ENCODE measurements at places on chromosomes 2 and 18.

DNA sequence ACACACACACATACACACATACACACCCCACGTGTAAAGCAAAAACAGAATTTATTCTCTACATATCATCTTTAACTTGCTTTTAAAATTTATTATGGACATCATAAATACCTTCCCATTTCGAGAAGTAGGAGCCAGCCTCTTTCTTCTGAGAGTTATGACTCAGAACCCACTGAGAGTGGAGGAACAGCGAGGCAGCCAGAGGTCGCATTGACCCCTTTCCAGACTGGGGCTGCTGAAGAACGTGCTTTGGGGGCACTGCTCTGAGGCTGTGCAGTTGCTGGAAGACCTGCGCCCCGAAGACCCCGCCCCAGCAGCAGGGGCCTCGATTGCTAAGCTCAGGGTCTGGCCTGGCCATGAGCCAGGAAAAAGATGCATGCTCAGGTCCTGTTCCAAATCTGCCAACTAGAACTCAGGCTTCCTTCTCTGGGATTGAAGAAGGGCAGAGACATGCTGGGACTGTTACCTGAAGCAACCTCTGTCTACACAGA, 133.8 kb upstream of the TWIST2 start:
- H3K4me3 ChIP-seq = no peak overlapping the region
- no peaks in the 10 kb centered on the region for H3K36me3 ChIP-seq
- DNase-seq = peak; percentile 35
- H3K27me3 ChIP-seq = no peaks in the 10 kb centered on the region
- H3K27ac ChIP-seq = no peak overlapping the region

DNA sequence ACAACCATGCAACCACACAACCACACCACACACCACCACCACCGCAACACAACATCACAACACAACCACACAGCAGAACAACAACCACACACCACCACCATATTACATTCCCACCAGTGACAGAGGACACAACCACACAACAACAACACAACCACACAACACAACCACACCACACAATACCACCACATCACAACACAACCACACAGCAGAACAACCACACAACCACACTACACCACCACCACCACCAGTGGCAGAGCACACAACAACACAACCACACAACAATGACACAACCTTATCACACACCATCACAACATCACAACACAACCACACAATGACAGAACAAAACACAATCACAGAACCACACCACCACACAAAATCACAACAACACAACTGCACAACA, 313.0 kb upstream of the MYT1L start:
- no peaks in the 10 kb centered on the region for H3K27me3 ChIP-seq
- DNase-seq = no peak
- H3K4me1 ChIP-seq = no peaks in the 10 kb centered on the region
- H3K27ac ChIP-seq = no peak overlapping the region
- no peaks in the 10 kb centered on the region for H3K36me3 ChIP-seq

GRCh38 chr2:30978854-30979253, 159.4 kb downstream of the GALNT14 start:
- H3K27ac ChIP-seq = no peak overlapping the region
- H3K36me3 ChIP-seq = no peaks in the 10 kb centered on the region
- no peaks in the 10 kb centered on the region for H3K4me1 ChIP-seq
- no peak overlapping the region for H3K4me3 ChIP-seq
- no peaks in the 10 kb centered on the region for H3K27me3 ChIP-seq

GRCh38 chr18:66674286-66674685, 70.4 kb upstream of the CDH19 start:
- no peak for DNase-seq
- no peaks in the 10 kb centered on the region for H3K4me1 ChIP-seq
- no peaks in the 10 kb centered on the region for H3K36me3 ChIP-seq
- H3K27me3 ChIP-seq = no peaks in the 10 kb centered on the region

DNA sequence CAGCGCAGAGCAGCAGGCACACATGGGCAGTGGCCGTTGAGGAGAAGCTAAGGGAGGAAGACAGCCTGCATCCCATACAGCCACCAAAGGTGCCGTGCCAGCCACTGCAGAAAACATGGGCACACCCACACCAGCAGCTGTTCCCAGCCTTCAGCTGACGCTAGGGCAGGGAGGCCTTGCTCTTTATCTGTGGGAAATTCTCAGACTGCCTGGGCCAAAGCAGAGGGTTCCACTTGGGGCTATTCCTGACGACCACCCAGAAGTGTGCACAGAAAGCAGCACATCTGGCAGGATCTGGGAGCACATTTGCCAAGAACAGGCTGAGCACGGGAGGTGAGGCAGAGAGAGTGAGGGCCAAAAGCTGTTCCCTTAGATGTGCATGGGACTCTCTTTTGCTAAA, 101.3 kb upstream of the SOX11 start:
- H3K27ac ChIP-seq = no peak overlapping the region
- no peak for DNase-seq
- no peak overlapping the region for H3K4me3 ChIP-seq
- no peaks in the 10 kb centered on the region for H3K4me1 ChIP-seq

DNA sequence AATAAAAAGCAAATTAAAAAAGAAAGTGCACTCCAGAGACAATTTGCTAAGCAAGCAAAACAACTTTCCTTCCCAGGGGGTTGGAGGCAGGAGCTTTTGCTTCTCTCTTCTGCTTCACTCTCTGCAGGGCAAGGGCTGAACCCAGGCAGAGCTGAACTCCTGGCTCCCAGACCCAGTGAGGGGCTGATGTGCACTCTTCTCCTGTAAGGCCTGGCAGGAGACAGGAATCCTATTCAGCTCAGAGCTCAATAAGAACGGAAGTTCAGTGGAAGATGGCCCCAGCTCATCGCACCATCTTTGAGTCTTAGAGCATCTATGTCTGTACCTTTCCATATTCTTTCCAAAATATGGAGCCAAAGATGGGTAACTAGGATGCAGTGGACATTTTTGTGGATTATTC, 29.1 kb downstream of the CIB4 start:
- DNase-seq = no peak
- no peaks in the 10 kb centered on the region for H3K4me1 ChIP-seq
- H3K36me3 ChIP-seq = no peaks in the 10 kb centered on the region
- no peak overlapping the region for H3K27ac ChIP-seq
- H3K27me3 ChIP-seq = no peaks in the 10 kb centered on the region

GRCh38 chr2:62349788-62350187, 153.9 kb downstream of the B3GNT2 start:
- no peaks in the 10 kb centered on the region for H3K4me1 ChIP-seq
- no peak overlapping the region for H3K4me3 ChIP-seq
- no peak overlapping the region for H3K27ac ChIP-seq
- no peaks in the 10 kb centered on the region for H3K36me3 ChIP-seq
- DNase-seq = no peak

DNA sequence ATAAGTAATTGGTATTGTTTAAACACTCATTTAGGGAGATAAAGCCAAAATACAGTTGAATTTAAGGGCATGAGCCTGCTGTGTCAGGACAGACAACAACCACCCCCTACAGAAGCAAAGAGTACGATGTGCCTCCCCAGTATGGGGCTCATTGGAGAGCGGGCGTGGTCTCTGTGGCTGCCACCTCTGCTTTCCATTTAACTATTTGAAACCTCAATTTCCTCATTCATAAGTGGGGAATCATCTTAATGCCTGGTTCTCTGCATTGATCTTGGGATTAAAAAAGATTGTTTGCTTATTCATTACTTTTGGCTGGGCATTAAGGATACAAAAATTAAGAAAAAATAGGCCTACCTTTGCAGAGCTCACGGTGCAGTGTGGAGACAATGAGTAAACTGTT, 21.4 kb downstream of the KCNS3 start:
- no peak for DNase-seq
- H3K4me1 ChIP-seq = no peaks in the 10 kb centered on the region
- no peak overlapping the region for H3K4me3 ChIP-seq

- no peaks in the 10 kb centered on the region for H3K36me3 ChIP-seq
- DNase-seq = no peak
- H3K27ac ChIP-seq = no peak overlapping the region
- no peaks in the 10 kb centered on the region for H3K27me3 ChIP-seq
These were observed 22.8 kb upstream of the SCN7A start for GRCh38 chr2:166516712-166517303.

- no peaks in the 10 kb centered on the region for H3K4me1 ChIP-seq
- H3K27me3 ChIP-seq = no peaks in the 10 kb centered on the region
- no peak for DNase-seq
- no peaks in the 10 kb centered on the region for H3K36me3 ChIP-seq
- H3K4me3 ChIP-seq = no peak overlapping the region
These were observed 187.3 kb downstream of the PID1 start for GRCh38 chr2:229083606-229084340.

GRCh38 chr2:217978536-217979150, 24.2 kb downstream of the TNS1 start:
- peaks cover 28% of the 10 kb centered on the region for H3K4me1 ChIP-seq
- peak overlapping the region; percentile 92 for H3K27ac ChIP-seq
- DNase-seq = no peak
- peak overlapping the region; percentile 59 for H3K4me3 ChIP-seq

GRCh38 chr2:17583166-17583565, 42.7 kb downstream of the VSNL1 start:
- no peak for DNase-seq
- H3K27ac ChIP-seq = no peak overlapping the region
- no peaks in the 10 kb centered on the region for H3K27me3 ChIP-seq
- no peaks in the 10 kb centered on the region for H3K4me1 ChIP-seq
- no peak overlapping the region for H3K4me3 ChIP-seq

DNA sequence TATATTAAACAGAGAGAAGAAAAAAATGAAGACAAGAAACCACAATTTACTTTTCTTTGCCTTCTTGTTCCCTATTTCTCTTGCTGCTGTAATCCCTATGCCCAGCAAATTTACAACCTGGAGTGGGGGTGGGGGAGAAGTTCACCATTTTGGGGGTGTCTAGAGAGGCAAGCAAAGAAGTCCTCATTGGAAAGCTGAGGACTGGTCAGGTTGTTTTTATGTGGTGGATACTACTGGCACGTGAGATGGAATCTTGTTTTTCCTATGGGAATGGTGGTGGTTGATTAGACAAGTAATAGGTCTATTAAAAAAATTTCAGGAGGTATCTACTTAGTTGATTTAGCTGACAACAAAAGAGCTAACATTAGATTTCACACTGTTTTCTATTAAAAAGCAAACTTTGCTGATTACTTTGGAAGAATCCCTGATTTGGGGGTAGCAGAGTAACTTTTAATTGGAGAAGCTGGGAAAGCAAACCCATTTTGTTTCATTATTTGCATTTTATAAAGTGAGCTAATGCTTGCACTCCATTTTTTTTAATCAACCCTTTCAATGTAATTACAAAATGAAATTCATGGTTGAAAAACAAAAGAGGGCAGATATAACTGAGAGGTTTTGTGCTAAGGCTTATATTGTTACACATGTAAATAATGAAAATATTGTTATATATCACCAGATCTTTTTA, 6.0 kb downstream of the POU3F3 start:
- no peaks in the 10 kb centered on the region for H3K36me3 ChIP-seq
- DNase-seq = no peak
- H3K27ac ChIP-seq = no peak overlapping the region
- no peak overlapping the region for H3K4me3 ChIP-seq

- H3K4me1 ChIP-seq = no peaks in the 10 kb centered on the region
- peak overlapping the region; percentile 74 for H3K27ac ChIP-seq
- H3K4me3 ChIP-seq = no peak overlapping the region
- H3K27me3 ChIP-seq = no peaks in the 10 kb centered on the region
- H3K36me3 ChIP-seq = no peaks in the 10 kb centered on the region
These were observed 9.0 kb upstream of the RNF103 start for GRCh38 chr2:86632672-86633071.

- no peak for DNase-seq
- no peaks in the 10 kb centered on the region for H3K27me3 ChIP-seq
- no peaks in the 10 kb centered on the region for H3K36me3 ChIP-seq
- no peaks in the 10 kb centered on the region for H3K4me1 ChIP-seq
- no peak overlapping the region for H3K27ac ChIP-seq
These were observed 667.5 kb upstream of the FANCL start for GRCh38 chr2:58908501-58909154.

DNA sequence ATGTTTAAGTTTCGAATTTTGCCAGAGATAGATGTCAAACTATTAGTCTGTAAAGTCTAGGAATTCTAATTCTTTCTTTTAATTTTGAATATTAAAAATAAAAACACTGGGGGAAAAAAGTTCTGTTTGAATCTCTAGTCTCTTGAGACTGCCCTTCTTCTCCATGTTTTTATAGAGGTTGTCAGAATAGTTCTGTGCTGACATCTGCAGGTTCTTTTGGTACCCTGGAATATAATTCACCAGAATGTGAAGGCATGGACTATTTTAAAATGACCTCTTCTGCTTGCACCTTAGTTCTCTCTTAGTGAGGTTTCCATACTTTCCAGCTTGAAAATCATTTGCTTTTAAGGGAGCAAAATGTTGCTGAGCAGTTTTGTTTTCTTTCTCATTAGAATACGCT, 121.0 kb upstream of the MSTN start:
- H3K36me3 ChIP-seq = no peaks in the 10 kb centered on the region
- no peaks in the 10 kb centered on the region for H3K4me1 ChIP-seq
- H3K4me3 ChIP-seq = no peak overlapping the region
- H3K27me3 ChIP-seq = no peaks in the 10 kb centered on the region
- DNase-seq = no peak

- DNase-seq = no peak
- H3K36me3 ChIP-seq = peaks cover 10% of the 10 kb centered on the region
- no peak overlapping the region for H3K4me3 ChIP-seq
- H3K27ac ChIP-seq = no peak overlapping the region
These were observed 25.7 kb downstream of the TGOLN2 start for GRCh38 chr2:85302121-85302520.

DNA sequence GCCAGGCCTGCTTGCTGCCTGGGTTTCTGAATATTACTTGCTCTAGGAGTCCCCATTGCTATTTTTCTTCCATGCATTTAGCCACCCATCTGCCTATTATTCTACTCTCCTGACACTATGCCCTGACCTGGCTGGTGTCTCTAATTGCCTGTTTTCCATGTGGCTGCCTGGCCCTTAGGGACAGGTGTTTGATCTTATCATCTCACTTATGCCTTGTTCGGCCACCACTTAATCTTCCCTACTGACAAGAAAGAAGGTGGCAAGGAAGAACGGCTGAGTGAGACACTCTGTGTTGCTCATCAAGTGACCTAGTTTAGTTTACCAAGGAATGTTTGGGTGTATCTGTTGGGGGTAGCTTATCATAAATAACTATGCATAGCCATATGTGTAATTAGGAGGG, 50.4 kb upstream of the RAPH1 start:
- H3K4me3 ChIP-seq = no peak overlapping the region
- H3K4me1 ChIP-seq = no peaks in the 10 kb centered on the region
- peak overlapping the region; percentile 57 for H3K27ac ChIP-seq
- H3K27me3 ChIP-seq = no peaks in the 10 kb centered on the region
- DNase-seq = no peak
- no peaks in the 10 kb centered on the region for H3K36me3 ChIP-seq

DNA sequence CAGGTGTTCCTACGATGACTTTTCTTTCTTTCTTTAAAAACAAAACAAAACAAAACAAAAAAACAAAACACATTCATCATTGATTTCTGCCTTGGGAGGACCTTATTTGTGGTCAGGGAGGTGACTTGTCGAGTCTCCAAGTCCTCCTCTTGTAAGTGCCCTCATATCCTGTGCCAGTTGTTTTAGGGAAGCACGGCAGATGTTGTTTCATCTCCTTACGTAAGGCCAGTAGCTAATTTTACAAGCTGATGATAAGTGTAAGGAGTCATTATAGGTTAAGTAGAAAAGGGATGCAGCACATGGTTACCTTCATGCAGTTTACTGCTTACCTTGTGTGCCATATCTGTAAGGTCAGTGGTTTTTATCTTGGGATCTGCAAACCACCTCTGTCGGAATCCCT, 52.2 kb downstream of the MRPS9 start:
- no peaks in the 10 kb centered on the region for H3K4me1 ChIP-seq
- DNase-seq = no peak
- H3K36me3 ChIP-seq = no peaks in the 10 kb centered on the region

Measured in breast epithelium (tissue), 4 donors.